NCI-H1436 treated with DMSO at 0.1 percent for 48 hours (cell line): ENCODE measurements at places on chromosomes 7 and 10.

GRCh38 chr7:94261067-94261466, 133.6 kb upstream of the COL1A2 start:
- DNase-seq = no peak

DNA sequence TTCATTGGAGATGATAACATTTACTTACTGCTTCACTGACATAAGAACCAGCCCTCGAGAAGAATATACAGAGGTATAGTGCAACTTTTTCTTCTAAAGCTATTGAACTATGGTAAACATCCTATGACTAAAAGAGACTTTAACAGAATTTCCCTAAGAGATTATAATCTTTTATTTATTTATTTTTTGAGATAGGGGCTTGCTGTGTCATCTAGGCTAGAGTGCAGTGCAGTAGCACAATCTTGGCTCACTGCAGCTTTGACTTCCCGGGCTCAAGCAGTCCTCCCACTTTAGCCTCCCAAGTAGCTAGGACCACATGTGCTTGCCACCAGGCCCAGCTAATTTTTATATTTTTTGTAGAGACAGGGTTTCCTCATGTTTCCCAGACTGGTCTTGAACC, 258.5 kb upstream of the FERD3L start:
- DNase-seq = no peak

GRCh38 chr7:37425498-37425897, 23.2 kb downstream of the ELMO1 start:
- no peak for DNase-seq

GRCh38 chr10:91034042-91034441, 113.2 kb upstream of the ANKRD1 start:
- no peak for DNase-seq

DNA sequence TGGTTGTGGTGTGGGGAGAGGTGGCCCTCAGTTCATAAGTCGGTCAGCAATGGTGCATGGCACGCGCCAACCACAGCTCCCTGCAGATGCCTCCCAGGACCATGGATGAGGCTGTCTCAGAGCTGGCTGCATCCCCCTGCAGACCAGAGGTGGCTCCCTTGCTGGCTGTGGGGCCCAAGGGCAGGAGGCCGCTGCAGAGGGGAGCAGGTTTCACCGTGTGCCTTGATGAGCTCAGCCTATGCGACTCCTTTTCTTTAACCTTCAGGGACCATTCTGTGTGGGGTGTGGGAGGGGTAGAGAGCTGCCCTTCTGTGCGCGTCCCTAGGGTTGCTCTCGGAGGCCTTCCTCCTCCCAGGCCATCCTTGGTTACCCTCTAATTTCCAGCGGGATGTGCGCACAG, 152.4 kb downstream of the ACTR3B start:
- no peak for DNase-seq

DNA sequence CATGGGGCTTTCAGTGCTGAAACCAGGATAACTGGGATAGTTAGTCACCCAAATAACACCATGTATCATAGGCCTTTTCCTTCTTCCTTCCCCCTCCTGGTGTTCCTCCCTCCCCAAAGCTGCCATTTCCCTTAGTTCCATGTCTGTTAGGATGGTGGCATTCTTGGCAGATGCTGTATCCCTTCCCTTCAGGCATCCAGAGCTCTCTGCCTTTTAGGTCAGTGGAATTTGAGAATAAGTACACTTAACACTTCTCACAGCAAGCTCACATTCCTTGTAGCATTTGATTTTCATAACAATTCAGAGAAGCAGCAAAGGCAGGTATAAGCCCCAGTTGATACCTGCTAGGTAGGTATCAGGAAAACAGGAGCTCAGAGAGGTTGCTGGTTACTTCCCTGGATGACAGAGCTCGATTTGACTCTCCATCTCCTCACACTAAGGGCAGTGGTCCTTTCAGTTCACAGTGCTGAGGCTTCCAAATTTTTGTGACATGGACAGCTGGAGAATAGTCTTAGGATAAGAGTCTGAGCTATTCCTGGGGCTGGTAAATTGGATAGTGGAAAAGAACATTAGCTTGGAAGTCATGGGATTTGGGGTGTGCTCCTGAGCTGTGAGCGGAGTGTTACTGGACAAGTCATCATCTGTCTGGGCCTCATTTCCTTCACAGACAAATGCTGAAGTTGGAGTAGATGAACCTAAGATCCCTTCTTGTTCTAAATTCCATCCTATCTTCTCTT, 108.7 kb upstream of the RHOBTB1 start:
- DNase-seq = no peak

DNA sequence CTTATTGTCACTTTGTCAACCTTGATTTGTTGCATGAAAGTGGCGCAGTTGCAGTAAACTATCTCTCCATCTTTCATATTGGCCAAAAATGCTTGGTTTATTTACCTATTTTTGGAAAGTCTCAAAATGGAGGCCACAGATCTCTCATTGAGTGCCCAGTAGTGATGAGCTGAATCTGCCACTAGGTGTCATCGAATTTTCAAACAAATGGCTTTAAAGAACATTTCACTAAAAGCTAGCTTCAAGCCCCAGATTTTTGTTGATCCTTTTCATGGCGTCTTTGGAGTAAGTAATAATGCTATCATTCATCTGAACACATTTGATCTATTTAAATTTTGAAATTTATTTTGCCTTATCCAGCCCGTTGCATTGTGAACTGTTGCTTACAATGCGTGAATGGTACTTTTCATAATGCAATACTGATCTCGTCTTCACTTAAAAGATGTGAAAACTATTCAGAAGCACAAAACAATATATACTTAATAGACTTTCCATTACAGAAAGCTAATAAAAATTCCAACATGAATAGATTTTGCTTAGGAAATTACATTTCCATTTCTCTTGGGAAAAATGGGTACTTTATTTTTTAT, 236.2 kb downstream of the DNAJB9 start:
- DNase-seq = no peak

- DNase-seq = no peak
These were observed 31.1 kb downstream of the RBM17 start for GRCh38 chr10:6119962-6120361.

DNA sequence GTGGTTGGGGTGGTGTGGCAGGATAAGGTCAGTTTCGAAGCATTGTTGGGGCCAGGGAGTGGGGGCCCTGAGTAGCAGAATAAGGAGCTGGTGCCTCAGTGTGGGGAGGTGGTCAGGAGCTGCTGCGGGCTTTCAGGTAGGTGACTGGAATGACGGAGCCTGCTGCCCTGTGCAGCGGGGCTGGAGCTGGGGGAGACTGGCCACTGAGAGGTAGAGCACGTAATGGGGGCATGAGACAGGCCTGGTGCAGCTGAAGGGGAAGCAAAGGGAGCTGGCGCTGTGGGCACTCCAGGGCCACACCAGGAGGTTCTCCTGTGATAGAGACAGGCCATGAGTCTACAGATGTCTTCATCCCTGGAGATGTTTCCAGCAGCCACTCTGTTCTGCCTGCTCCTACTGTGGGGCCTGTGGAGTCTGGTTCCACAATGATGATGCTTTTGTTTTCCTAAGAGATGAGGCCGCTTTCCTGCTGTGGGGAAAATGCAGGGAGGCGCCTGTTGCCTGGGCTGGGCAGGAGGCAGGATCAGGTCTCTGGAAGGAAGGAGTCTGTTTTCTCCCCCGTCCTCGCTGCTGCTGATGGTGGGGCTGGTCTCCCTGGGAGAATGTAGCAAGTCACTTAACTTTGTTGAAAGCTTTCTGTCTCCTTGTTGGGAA, 31.1 kb downstream of the NUB1 start:
- DNase-seq = no peak
